ENCODE measurements at places on chromosomes 3 and 15.
A peak's percentile ranks its signal among the peaks of the same experiment; 100 is the strongest.

- DNase-seq, result no peak
Measured at GRCh38 chr3:46942481-46943236, 33.9 kb downstream of the CCDC12 start.

GRCh38 chr3:65381496-65382010 lies 657.2 kb downstream of the MAGI1 start:
- no peak for DNase-seq

GRCh38 chr3:171932153-171932611 lies 89.0 kb downstream of the TMEM212 start:
- DNase-seq, result no peak

- DNase-seq, result no peak
Measured at GRCh38 chr3:26624209-26624765, 1.7 kb downstream of the LRRC3B start.

- DNase-seq, result no peak
Measured at GRCh38 chr3:170330366-170330765, 27.1 kb upstream of the SKIL start.

DNA sequence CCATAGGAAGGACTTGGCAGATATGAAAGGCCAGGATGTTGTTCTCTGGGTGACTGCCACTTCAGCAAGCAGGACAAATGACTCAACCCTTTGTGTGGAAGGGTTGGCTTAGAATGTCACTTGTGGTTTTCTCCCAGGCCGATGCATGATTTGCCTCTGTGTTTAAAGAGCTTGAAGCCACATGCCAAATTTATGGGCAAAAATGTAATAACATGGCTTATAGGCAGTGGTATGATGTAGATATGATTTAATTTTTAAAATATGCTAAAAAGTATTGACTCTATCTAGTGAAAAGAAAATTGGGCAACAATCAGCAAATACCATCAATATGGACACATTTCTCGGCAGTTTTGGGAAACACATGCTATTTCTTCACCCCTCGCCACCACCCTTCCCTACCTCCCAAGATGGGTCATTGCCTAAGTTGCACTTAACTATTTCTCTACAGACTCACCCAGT lies 114.6 kb downstream of the CYP19A1 start:
- no peak for DNase-seq

DNA sequence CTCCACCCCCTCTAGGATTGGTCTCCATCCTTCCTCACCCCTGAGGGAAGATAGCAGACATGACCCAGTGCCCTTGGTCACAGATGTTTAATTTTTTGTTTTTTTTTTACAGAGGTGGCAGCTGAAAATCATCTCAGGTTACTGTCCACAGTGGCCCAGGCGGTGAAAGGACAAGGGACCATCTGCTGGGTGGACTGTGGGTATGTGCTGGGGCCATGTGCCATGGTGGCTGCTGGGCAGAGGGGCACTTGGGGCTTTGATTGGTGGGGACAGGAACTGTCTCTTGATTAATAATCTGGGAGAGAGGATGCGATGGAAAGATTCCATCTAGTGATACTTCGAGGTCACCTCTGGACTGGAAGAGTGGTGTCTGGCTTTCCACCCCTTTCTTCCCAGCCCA lies 25.4 kb downstream of the PDIA5 start:
- no peak for DNase-seq

GRCh38 chr3:150098621-150099020 lies 127.9 kb upstream of the PFN2 start:
- no peak for DNase-seq

DNA sequence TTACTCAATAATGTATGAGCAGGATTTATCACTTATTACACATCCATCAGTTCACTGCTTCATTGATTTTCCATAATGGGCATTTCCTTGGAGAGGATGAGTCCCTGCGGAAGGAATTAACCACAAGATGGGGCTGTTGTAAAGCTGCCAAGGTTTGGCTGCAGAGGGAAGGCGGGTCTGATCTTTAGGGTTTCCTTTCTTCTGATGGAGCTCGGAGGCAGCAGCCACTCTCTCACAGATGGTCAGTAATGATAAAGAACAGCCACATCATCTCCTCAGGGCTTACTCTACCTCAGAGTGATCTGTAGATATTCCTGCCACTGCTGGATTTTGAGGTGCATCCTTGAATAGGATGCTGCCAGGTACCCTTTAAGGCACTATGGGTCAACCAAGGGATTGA lies 115.2 kb downstream of the USP13 start:
- DNase-seq, result no peak

DNA sequence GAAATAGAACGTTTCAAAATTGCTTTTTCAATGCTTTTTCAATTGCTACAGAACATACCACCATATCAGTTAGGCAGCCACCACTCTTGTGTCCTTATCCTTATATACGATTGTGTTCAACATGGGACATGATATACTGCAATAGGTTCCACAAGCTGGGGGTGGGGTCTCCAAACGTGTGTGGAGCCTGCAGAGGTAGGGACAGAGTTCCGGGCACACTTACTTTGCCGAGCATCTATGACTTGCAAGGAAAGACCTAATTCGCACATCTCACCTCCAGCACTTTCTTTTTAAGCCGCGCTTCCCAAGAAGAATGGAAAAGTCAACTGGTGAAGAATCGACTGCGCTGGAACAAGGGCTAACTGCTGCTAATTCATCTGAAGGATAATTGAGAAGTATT lies 39.6 kb upstream of the SFMBT1 start:
- DNase-seq, result no peak

DNA sequence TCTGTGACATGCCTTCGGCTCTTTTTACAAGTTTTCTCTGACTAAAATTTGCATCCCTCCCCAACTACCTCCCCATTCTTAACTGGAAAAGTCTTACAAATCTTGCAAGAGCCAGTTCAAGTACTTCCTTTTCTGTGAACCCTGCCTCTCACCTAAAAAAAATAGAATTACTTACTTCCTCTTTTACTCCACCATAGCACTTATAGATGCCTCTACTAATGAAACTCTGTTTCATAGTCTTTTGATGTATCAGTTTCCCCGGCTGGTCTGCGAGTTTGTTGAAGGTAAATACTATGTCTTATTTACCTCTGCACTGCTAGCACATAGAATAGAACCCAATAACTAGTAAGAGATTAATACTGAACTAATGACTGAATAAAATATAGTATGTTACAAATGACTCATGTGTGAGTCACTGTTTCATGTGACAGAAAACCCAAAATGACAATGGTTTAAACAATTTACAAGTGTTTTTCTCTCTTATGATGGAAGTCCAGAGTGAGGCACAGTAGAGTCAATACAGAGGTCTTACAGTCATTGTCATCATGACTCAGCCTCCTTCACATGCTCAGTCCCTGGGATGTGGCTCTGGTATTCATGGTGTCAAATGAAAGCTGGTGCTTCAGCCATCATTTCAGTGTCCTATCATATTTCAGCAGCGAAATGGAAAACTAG lies 393.5 kb downstream of the RSL24D1 start:
- DNase-seq, result peak; percentile 1

DNA sequence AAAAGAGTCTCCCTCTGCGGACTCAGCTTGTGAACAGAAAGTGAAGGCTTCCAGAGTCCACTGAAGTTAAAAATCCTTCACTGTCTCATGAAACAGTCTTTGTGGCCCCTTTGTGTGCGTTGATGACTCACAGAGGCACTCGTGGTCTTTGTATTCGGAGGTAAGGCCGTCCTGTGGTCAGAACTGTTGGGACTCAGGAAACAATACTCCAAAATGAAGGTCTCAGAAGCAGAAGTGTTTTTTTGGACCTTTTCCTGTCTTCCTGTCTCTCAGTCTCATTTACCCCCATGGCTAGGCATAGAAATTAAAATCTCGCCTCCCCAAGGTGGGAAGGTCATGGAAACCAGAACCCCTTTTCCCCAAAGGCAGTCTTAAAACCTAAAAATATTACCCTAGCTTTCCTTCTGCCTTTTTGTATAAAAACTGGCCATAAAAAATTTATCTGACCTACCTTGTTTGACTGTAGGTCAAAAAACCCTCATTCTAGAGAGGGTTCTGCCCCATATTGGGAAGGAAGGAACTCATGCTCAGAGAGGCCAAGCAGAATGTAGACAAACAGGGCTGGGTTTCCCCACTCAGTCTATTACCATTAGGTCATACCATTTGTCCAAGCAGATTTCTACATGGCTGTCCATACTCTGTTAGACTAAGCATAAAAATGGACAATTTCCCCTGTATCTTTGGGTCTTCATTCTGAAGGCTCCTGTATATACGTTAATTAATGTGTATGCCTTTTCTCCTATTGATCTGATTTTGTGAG lies 19.1 kb upstream of the EPB42 start:
- DNase-seq, result no peak

GRCh38 chr3:111335512-111336303 lies 206.3 kb upstream of the CD96 start:
- no peak for DNase-seq

All from CD4-positive, alpha-beta T cell treated with Interleukin-4 for 1 hour (primary cell).